ENCODE measurements at places on chromosomes 5 and 9.

- no peak for DNase-seq
Observed at GRCh38 chr5:180116077-180116999, 44.8 kb upstream of the RNF130 start.

- no peak for DNase-seq
Observed at GRCh38 chr9:130138171-130138653, 34.0 kb upstream of the NCS1 start.

DNA sequence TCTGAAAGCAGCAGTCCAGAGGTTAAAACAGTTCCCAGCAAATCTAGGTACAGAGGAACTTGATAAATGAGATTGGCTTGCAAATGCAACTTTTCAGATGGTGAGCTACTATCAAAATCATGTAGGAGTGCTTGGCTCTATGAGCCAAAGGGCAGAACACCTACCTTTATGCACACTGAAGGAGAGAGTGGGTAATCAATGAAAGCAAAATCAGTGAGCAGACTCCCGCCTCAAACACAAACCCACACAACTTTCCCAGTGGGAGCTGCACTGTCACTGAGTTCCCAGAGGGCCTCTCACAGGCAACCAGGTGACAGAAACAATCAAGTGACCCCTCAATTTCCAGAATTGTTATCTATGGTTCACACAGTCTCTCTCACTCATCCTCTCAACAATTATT, 8.5 kb downstream of the ARL15 start:
- no peak for DNase-seq

GRCh38 chr5:124660229-124661093, 86.0 kb downstream of the ZNF608 start:
- no peak for DNase-seq

- no peak for DNase-seq
Observed at GRCh38 chr5:56506211-56506965, 273.3 kb upstream of the ANKRD55 start.

DNA sequence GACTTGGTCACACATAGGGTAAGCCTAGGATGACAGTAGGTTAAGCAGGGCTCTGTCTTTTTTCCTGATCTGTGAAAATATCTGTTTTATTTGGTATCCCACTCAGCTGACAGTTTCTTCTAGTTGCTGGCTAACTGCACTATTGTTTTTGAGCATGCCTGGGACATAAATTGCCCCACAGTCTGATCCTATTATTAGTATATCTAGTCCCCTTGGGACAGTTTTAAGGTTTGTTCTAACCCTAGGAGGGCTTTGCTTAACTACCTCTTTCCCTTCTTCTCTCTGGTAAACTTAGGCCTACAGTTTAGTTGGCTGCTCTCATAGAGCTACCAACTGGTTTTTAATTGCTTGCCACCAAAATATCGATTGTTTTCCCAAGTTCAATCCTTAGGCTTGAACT, 446.6 kb downstream of the ARHGEF28 start:
- no peak for DNase-seq

GRCh38 chr5:152366716-152367115, 38.4 kb downstream of the NMUR2 start:
- DNase-seq = no peak

GRCh38 chr5:105133087-105133486, 1570.5 kb upstream of the NUDT12 start:
- no peak for DNase-seq

GRCh38 chr9:89359751-89360261, 41.5 kb downstream of the SECISBP2 start:
- no peak for DNase-seq

DNA sequence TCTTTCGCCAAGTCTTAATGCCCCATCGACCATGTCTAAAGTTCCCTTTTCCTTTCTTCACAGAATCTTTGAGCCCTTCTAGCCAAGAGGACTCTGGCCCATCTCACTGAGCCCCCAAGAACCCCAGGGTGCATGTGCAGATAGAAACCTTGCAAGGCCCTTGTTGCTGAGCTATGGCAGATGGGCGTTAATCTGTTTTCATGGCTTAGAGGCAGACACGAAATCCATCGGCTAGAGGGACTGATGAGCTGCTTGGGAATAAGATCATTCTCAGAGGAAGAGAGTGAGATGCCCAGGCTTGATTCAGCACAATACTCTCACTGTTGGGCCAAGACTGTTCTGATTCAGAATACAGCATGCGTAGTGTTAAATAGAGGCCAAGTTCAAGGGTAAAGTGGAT, 262.5 kb upstream of the C9orf72 start:
- no peak for DNase-seq

- DNase-seq = no peak
Observed at GRCh38 chr9:71858812-71859211, 52.2 kb downstream of the ABHD17B start.

DNA sequence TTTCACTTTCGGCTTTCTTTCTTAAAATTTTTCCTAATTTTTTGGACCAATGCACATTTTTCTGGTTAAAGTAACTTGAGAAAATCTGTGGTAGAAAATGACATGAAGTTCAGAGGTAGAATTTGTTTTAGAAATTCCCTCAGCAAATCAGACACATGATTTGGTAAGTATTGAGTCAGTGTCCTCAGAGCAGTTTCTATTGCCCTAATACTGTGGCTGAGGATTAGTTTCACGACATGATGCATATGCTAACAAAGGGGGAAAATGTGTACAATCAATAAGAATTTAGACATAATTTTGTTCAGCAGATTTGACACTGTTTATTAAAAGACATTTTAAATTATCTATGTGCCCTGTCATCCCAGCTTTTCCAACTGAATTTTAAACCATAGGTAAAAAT, 56.2 kb upstream of the GCNT4 start:
- DNase-seq = no peak

- no peak for DNase-seq
Observed at GRCh38 chr5:9302218-9302617, 243.7 kb downstream of the SEMA5A start.

- no peak for DNase-seq
Observed at GRCh38 chr5:115450741-115451140, 93.8 kb downstream of the FEM1C start.

DNA sequence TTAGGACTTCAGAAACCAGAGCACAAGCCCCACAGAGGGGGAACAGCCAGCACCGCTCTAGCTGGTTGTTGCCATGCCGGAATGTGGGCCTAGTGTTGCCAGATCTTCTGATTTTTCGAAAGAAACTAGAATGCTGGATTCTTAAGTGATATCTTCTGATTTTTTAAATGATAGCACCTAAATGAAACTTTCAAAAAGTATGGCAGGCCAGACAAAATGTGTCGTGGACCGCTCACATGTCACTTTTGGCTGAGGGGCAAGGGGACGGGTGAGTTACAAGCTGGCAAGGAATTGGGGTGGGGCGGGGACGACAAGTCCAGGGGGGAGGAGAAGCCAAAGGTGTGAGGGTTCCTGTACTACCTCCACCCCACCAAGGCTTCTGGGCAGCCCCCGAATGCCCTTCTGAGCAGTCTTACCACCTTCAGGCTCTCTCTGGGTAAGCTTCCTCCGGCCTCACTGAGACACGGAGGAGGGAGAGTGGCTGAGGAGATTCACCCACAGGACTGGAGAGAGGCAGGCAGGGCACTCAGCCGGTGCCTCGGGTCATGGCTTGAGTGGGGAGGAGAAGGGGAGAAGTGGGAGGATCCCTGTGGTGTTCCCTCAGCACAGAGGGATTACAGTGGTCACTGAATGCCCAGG, 10.3 kb downstream of the B4GALT7 start:
- DNase-seq = no peak

DNA sequence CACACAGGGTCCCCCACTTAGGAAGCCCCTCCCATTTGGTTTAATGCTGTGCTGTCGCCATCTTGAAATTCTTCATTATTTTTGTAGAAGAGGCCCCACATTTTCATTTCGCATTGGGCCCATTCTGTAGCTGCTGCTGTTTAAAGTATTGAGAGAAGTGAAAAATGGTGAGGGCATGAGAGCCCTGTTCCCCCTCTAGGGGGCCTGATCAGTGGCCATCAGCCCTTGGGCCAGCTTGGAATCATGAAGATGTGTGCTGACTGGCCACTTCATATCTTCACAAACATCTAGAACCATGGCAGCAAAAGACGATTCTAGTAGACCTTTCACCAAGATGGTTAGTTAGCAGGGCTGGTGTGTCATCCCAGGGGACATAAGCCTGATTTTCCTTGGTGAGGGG, 3.3 kb downstream of the TMEM268 start:
- DNase-seq = no peak

DNA sequence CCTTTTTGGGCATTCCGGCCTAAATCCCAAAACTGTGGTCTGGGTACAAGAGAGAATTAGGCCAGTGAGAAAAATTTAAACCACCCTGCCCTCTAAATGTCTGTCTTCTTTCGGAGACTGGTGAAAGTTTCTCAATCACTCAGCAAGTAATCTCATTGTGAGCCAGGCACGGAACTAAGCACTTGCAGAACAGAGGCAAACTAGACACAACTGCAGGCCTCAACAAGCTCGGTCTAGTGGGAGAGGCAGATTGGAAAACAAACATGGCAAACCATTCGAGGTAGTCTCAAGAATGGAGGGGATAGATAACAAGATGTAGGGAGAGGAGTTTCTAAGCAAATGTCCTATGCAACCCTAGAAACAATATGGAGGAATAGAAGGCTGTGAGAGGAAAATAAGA, 8.9 kb upstream of the C5orf58 start:
- no peak for DNase-seq

- no peak for DNase-seq
Observed at GRCh38 chr5:40224421-40224820, 455.3 kb upstream of the PTGER4 start.

GRCh38 chr5:127019928-127020327, 10.4 kb downstream of the MARCHF3 start:
- DNase-seq = no peak

DNA sequence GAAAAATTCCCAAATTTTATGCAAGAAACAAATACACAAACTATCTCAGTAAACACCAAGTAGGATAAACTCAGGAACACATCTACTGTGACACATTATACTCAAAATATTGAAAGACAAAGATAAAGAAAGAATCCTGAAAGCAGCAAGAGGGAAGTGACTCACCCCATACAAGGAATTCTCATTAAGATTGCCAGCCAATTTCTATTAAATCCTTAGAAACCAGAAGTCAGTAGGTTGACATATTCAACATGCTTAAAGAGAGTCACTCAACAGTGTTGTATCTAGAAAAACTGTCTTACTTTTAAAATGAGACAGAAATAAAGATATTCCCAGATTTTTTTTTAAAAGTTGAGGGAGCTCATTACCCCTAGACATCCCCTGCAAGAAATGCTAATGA, 15.5 kb downstream of the SPATA31E1 start:
- no peak for DNase-seq

- no peak for DNase-seq
Observed at GRCh38 chr5:131250751-131251475, 12.9 kb upstream of the CDC42SE2 start.

- no peak for DNase-seq
Observed at GRCh38 chr5:125140855-125141254, 394.4 kb upstream of the ZNF608 start.

DNA sequence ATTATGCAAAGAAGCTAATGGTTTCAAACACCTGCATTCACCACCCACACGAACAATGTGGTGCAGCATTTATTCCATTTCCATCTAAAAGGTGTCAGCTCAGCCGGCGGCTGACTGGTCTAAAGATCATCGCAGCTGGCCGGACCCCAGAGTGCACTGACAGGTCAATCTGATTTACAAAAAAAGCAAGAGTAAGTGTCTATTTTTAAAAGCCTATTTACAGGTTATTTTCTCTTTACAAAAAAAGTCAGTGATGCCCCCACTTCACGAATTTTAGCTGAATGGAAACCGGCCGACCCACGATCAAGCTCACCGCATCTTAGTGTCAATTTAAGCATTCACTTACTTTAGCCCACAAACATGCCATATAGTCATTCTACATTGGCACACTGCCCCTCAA, 58.3 kb downstream of the SEMA4D start:
- DNase-seq = no peak

- DNase-seq = no peak
Observed at GRCh38 chr5:62727861-62728260, 149.2 kb downstream of the LRRC70 start.

GRCh38 chr5:122896598-122897282, 51.3 kb downstream of the SNX24 start:
- DNase-seq = peak; percentile 7

GRCh38 chr5:15704397-15704947, 204.5 kb downstream of the FBXL7 start:
- DNase-seq = no peak

DNA sequence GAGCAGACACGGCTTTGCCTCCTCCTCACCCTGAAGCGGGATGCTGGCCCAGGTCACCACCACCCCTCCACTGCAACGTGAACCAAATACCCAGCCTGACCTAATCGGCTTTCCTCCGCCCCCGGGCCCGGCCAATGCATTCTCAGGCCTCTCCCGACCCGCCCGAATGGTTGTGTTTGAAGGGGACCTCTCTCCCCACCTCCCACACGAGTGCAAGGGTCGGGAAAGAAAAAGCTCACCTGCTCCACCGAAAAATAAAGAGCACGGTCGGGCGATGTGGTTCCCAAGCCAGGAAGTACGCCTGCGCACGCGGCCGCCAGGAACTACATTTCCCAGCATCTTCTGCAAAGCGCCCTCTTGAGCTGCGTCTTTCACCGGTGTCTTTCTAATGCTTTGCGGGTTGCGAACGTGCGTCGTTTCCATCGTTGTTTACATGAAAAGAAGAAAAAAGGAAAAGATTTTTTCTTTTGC, at the start of gene ZNF883:
Gene ZNF883 (minus strand): TSS at position 282 of the 471 bp plus-strand sequence.
- DNase-seq = no peak

- DNase-seq = no peak
Observed at GRCh38 chr5:96876292-96876850, at the start of gene ERAP2. ERAP2 (plus strand) TSS chr5:96876500; CDS start chr5:96879686, 3,186 bp downstream.

GRCh38 chr9:88011005-88011766, 36.9 kb upstream of the CDK20 start:
- DNase-seq = no peak

GRCh38 chr5:76547242-76547890, 75.8 kb downstream of the F2RL2 start:
- no peak for DNase-seq

DNA sequence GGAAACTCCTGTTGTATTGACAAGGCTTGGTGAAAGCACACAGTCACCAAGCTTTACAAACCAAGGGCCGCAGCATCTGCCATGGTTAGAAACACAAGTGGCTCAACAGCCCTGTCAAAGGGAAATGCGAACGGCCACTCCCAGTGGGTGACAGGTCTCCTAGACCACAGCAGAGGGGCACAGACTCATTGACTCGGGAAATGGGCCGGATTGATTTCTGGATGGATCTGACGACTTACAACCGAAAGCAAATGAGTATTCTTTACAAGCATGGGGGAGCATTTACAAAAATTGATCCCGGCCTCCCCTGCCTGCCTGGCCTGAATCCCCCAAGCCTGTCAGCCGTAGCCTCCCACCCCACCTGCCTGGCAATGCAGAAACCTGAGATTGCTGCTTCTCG, 48.2 kb downstream of the ADAMTS2 start:
- DNase-seq = no peak

- DNase-seq = no peak
Observed at GRCh38 chr9:77975806-77976205, 55.8 kb downstream of the GNAQ start.

GRCh38 chr9:84271921-84272556, 68.5 kb downstream of the SLC28A3 start:
- DNase-seq = no peak

Data from HCT116 (cell line).